ENCODE measurements at places on chromosomes 1 and 21.
A peak's percentile ranks its signal among the peaks of the same experiment; 100 is the strongest.

- no peak for DNase-seq
These were observed 30.0 kb upstream of the SSX2IP start for GRCh38 chr1:84720221-84720780.

GRCh38 chr1:202349206-202349928, 868 bp downstream of the PPP1R12B start:
- peak; percentile 72 for DNase-seq

GRCh38 chr1:17089506-17089905, 29.7 kb downstream of the PADI2 start:
- no peak for DNase-seq

DNA sequence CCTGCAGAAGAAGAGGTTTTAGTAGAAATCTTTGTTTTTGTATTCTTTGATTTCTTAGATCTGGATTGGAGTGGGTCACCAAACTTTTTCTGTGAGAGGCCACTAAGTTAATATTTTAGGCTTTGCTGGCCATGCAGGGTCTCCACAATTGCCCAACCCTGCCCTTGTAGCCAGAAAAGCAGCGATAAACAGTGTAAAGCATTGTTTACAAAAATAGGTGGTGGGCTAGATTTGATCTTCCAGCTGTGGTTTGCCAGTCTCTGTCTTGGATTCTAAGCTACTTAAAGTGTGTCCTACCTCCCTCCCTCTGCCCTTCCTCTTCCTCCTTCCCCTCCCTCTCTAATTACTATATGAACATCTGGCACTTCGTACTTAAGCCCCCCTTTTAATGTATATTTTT, 68.0 kb downstream of the LAMC1 start:
- no peak for DNase-seq

Data from SK-N-SH (cell line).